SJSA1 (cell line): ENCODE measurements at places on chromosomes 1 and 21.

DNA sequence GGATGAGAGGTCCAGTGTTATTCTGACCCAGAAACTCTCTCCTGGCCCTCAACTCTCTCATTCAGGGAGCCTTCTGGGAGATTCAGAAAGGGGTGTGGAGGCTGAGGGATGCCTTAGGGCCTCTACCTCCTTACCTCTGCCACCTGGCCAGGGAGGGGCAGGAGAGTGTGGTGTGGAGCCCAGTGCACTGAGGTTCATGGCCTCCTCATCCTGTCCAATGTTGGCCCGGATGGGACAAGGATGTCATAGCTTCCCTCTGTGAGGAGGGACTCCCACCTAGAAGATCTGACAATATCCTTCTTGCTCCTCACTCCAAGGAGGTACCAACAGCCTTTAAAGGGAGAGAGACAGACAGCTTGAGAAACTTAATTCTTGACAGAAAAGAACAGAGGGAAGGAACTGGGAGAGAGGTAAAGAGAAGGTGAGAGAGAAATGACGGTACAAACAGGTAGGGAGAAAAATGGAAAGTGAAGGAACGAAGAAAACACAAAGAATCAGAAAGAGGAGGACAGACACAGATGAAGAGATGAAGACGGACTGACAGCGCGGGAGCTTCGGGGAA is 779 bp downstream of the BEND5 start:
- H3K4me3 ChIP-seq = no peak overlapping the region
- H3K27ac ChIP-seq = no peak overlapping the region
- peaks cover 21% of the 10 kb centered on the region for H3K27me3 ChIP-seq
- H3K4me1 ChIP-seq = no peaks in the 10 kb centered on the region
- H3K36me3 ChIP-seq = no peaks in the 10 kb centered on the region

GRCh38 chr1:185166106-185166505 is 9.1 kb downstream of the SWT1 start:
- no peak overlapping the region for H3K4me3 ChIP-seq
- no peak overlapping the region for H3K27ac ChIP-seq
- no peak for DNase-seq
- no peaks in the 10 kb centered on the region for H3K36me3 ChIP-seq
- no peaks in the 10 kb centered on the region for H3K4me1 ChIP-seq

GRCh38 chr1:27489501-27489972 is 430 bp downstream of the WASF2 start:
- H3K36me3 ChIP-seq = peaks cover 13% of the 10 kb centered on the region
- H3K4me1 ChIP-seq = peaks cover 17% of the 10 kb centered on the region

- no peak overlapping the region for H3K27ac ChIP-seq
- H3K36me3 ChIP-seq = no peaks in the 10 kb centered on the region
- peaks cover 33% of the 10 kb centered on the region for H3K27me3 ChIP-seq
- no peaks in the 10 kb centered on the region for H3K4me1 ChIP-seq
- DNase-seq = no peak
- no peak overlapping the region for H3K4me3 ChIP-seq
Observed at GRCh38 chr21:44354001-44354405, 582 bp downstream of the TRPM2 start.
